ENCODE measurements at places on chromosomes 16 and 17.

DNA sequence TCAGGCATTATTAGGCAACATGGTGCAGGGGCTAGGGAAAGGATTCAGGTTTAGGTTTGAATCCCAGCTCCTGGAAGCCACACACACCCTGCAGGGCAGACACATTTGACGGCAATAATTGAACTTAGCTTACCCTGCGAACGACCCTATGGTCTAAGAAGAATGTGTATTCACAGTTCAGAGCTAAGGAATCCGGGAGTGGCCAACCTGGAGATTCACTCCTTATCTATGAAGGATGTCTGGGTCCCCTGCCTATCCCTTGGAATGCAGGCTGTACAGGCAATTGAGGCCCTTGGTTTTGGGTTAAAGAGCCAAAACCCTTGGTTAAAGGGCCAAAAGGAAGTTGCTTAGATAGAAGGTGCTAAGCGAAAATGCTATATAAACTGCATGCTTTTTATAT is 2.9 kb upstream of the SYT17 start:
- no peak for DNase-seq

- DNase-seq = no peak
These were observed 218.3 kb downstream of the CDH13 start for GRCh38 chr16:82845116-82845515.

- DNase-seq = no peak
These were observed 88.5 kb downstream of the NPIPB11 start for GRCh38 chr16:29318037-29318436.

DNA sequence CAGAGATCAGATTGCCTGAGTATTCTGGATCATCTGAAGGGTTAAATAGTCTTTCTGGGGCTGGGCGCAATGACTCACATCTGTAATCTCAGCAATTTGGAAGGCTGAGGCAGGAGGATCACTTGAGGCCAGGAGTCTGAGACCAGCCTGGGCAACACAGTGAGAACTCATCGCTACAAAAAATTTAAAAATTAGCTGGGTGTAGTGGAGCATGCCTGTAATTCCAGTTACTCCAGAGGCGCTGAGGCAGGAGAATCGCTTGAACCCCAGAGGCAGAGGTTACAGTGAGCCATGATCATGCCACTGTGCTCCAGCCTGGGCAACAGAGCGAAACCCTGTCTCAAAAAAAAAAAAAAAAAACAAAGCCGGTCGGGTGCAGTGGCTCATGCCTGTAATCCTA is 15.7 kb downstream of the MVP start:
- DNase-seq = no peak

- no peak for DNase-seq
These were observed 24.1 kb upstream of the HOXB13 start for GRCh38 chr17:48752399-48753288.

DNA sequence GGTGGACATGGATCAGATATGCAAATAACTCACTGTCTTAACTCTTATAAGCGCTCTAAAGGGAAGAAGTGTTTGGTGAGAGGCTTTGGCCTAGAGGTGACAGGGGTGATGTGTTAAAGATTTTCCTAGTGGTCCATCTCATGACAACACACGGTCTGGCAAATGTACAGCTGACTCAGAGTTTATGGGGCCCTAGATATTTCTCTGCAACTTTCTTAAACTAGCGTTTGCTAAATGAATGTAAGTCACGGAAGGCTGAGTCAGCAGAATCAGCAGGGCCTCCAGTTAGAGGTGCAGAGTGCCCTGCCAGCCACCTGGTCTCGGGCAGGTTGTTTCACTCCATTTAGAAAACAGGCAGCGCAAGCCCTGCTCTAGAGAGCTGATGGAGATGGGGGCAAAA is 40.1 kb downstream of the CLEC16A start:
- no peak for DNase-seq

DNA sequence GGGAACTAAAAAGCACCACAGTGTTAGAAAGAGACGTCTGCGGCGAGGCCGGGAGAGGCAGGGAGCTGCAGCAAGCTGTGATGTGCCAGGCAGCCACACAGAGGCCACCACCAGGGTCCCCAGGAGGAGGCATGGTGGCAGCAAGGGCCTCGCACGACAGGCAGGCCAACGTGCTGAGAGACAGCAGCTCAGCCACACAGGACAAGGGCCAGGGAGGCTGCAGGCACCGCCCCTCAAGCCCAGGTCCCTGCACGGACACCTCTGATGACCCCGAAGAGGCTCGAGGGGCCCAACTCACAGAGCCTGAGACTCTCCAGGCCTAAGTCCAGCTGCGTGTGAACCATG is 5.7 kb downstream of the HAGH start:
- DNase-seq = no peak

- DNase-seq = no peak
These were observed 20.5 kb upstream of the JPH3 start for GRCh38 chr16:87581857-87582215.

GRCh38 chr16:77190190-77190477 is 856 bp upstream of the MON1B start:
- DNase-seq = no peak

DNA sequence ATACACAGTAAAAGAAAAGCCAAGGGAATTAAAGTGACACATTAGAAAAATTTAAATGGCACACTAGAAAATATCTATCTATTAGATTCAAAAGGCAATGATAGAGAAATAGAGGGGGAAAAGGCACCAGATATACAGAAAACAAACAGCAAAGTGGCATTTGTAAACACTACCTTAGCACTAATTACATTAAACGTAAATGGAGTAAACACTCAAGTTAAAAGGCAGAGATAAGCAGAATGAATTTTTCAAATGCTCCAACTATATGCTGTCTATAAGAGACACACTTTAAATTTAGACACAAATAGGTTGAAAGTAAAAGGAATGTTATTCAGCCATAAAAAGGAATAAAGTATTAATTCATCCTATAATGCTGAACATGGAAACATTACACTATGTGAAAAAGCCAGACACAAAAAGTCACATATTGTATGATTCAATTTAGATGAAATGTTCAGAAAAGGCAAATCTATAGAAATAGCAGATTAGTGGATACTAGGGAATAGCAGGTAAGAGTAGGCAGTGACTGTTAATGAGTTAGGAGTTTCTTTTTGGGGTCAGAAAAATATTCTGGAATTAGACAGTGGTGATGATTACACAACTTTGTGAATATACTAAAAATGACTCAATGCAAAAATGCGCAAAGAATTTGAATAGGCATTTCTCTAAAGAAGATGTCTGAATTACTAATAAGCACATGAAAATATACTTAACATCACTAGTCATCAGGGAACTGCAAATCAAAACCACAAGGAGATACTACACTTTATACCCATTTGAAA is 92.4 kb downstream of the BRIP1 start:
- DNase-seq = no peak

GRCh38 chr17:63023049-63023448 is 57.0 kb downstream of the TANC2 start:
- DNase-seq = no peak

DNA sequence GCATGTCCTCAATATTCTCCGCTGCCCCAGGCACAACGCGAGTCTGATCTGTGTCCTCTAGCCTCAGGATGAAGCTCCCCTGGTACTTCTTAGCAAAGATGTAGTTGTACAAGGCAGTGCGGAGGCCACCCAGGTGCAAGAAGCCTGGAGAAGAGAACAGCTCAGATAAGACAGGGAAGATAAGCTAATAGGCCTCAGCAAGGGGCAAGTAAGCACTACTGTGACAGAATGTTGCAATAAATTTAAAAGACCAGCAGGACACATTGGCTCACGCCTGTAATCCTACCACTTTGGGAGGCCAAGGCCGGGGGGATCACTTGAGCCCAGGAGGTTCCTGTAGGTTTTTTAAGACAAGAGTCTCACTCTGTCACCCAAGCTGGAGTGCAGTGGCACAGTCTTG is 5.0 kb downstream of the EARS2 start:
- DNase-seq = no peak

- no peak for DNase-seq
These were observed 22.3 kb downstream of the MARF1 start for GRCh38 chr16:15620611-15621195.

DNA sequence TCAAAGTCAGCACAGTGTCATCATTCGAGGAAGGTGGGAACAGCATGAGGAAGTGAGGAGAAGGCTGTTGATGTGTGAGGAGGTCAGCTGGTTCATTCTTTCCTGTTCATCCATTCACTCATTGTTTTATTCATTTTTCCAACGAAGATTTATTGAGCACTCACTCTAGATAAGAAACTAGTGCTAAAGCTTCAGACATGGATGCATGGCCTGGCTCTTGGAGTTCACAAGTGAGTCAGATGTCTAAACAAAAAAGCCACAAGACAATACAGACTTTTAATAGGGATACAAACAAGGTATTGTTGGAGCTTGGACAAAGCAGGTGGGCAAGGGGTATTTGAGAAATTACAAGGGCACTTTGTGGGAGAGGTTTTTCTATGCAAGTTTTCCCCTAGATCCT is 31.3 kb upstream of the MPHOSPH6 start:
- DNase-seq = no peak

DNA sequence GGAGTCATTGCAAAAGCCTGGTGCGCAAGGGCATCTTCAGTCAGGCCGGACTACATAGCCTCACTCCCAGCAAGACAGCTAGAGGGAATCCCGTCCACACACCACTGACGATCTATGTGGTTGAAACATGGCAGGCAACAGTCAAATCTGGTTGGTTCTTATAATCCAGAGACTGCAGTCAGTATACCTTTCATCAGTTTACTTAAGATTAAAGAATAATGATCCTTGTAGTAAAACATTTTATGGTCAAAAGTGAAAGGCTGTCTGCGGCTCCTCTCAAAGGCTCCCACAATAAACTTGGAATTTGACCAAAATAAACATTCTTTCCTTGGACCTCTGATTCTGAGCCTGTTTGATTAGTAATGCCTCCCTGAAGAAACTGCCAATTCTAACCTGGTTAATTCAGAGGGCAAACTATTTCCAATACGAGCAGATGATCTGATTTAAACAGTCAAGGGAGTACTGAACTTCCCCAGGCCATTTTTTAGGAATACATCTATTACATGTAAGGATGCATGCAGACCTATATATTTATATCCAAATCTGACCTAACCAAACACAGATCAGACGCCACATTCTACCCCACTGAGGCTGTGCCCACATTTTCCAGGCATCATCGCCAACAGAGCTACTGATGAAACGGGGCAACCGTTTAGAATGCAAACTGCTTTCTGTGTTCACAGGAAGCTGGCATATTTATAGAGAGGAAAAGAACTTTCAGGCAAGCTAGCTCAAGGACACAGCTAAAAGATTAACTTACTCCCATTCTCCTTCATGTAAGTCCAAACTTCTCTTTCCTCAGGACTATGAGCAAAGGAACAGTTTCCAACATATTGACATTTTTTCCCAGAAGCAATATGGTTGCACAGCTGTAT is 15.3 kb upstream of the TXNDC11 start:
- no peak for DNase-seq

DNA sequence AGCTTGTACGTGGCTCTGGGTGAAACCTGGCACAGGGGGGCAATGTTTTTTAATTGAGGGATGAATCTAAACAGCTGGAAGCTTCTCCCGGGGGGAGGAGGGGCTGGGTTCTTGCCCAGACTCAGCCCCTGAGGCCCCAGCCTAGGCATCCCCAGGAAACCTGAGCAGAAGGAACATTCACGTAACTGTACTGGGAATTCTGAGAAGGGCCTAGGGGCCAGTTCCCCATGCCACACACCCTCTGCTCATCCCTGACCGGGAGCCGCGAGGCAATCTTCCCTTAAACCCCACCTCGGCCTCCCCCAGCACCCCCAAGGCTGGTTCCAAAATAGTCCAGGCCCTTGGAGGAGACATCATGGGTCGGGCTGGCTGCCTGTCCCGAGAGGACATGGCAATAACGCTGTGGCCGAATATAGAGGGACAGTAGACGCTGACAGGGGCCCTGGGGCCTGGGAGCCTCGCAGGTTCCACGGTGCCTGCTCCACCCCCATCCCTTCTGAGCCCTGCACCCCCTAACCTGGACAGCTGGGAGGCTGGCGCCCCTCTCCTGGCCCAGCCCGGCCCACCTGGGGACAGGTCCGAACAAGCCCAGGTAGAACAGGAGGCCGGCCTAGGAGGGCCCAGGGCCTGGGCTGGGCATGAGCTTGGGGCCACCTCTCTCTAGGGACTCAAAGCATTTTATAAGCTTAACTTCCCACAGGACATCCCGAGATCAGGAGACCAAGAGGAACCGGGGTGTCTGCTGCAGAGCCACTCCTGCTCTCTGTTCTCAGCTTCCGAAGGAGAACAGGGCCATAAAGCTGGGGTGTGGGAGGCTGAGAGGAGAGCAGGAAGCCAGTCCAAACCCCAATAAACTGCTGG is 83.2 kb upstream of the TOB1 start:
- DNase-seq = no peak

DNA sequence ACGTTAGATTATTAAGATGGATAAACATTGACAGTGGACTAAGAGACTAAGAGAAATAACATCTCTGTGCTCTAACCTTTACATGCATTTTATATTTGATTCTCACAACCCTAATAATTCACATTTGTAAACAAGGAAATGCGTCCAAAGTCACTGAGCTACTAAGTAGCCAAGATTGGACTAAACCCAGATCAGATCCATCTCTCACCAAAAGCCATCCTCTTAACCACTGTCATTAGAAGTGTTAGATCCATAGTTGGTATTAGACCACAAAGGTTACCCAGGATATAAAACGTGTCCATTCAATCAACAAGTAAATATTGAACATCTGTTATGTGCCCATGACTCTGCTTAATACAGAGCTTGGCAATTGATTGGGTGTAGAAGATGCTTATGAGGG is 5.2 kb downstream of the HSD17B2 start:
- no peak for DNase-seq

DNA sequence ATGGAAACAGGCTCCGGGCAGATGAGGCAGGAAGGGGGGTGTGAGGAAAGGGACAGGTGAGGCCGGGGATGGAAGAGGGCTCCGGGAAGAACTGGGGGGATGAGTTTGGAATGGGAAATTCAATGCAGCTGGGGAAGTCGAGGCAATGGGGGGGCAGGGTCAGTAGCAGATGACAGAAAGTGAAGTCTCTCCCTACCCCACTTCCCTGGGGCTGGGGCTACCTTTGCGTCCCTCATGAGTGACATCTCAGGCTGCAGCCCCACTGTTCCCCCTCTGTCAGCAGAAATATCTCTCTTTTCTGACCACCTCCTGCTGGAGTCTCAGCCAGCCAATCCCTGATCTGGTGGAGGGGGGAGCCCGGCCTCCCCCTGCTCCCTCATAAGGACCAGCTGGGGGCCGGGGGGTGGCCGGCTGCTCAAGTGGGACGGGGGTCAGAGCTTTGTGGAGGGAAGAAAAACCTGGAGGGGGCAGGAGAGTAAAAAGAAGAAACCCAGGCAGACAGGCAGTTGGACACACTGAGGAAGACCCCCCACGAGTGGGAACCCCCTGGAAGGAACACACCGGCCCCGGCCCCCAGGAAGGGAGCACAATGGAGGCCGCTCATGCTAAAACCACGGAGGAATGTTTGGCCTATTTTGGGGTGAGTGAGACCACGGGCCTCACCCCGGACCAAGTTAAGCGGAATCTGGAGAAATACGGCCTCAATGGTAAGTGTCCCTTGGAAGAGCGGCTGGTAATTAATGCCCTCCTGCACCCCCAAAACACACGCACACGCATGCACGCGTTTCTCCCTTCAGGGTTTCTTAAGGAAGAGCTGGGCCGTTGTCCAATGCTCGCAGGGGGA is at the start of gene ATP2A1:
Gene ATP2A1 (plus strand): TSS at position 406 of the 844 bp plus-strand sequence. CDS start 184 bp downstream, at position 590.
- no peak for DNase-seq

Measured in stimulated activated CD4-positive, alpha-beta T cell treated with anti-CD3 and anti-CD28 coated beads, Interleukin-4, amount 100 ng/mL, for 1 hour (primary cell).